Activated T-cell treated with anti-CD3 and anti-CD28 coated beads, Interleukin-2, amount 50 U/mL, for 48 hours (primary cell): ENCODE measurements at places on chromosomes 7 and 10.
A peak's percentile ranks its signal among the peaks of the same experiment; 100 is the strongest.

- DNase-seq = no peak
Observed at GRCh38 chr10:17387861-17388503, 66.4 kb downstream of the ST8SIA6 start.

DNA sequence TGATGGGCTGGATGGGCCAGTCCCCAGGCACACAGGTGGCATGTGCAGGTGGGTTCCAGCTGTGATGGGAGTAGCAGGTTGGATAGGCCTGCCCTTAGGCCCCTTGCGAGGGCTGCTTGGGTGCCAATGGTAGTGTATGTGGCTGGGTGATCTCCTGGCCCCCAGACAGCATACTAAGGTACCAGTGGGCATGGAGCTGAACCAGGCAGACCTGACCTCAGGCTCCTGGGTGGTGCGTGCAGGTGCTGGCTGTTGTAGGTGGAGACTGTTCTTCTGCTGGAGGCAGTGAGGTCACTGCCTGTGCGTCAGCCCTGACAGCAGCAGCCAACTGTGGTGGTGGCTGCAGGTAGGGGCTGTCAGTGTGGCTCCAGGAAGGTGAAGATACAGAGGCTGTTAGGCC lies 384.7 kb downstream of the ANKRD7 start:
- no peak for DNase-seq

GRCh38 chr7:132461032-132461592 lies 115.2 kb downstream of the PLXNA4 start:
- no peak for DNase-seq

DNA sequence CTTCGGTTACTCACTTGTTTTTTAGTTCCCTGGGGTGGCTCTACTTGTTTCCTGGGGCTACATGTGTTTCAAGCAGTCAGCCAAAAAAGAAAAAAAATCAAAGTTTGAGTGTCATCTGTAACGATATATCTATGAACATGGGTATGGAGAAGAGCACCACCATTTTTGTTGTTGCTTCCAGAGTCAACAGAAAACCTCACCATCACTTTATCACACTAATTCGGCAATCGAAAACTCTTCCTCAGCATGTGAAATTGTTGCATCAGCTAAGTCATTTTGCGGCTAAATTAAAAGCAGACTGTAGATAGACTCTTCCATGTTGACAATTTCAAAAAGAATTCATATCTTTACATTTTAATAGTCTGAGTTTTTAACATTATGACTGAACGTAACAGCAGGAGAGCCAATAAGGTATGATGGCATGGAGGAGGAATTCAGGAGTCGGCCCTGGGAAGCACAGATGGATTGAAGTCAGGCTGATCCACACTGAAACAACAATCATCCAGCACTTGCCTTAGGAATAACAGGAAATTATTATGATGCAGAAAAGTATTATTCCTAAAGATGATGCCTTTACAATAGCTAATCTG lies 455.7 kb upstream of the KLF6 start:
- DNase-seq = no peak

- DNase-seq = peak; percentile 49
Observed at GRCh38 chr7:106485031-106485551, 175.9 kb downstream of the CCDC71L start.

GRCh38 chr10:43257347-43258210 lies 9.3 kb downstream of the RASGEF1A start:
- no peak for DNase-seq

DNA sequence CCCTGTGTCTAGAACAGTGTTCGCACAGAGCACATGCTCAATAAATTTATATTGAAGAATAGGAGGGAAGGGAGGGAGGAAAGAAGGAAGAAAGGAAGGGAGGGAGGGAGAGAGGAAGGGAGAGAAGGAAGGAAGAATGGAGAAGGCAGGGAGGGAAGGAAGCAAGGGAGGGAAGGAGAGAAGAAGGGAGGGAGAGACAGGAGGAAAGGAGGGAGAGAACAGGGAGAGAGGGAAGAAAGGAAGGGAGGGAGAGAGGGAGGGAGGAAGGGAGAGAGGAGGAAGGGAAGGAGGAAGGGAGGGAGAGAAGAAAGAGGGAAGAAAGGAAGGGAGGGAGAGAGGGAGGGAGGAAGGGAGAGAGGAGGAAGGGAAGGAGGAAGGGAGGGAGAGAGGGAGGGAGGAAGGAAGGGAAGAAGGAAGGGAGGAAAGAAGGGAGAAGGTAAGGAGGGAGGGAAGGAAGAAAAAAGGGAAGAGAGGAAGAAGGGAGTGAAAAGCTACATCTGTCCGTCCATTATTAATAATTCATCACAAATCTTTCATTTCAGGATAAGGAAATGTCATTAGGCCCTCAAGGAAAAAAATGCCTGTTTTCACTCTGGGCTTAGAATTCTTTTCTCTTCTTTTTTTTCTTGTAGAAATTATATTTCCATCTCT lies 79.7 kb downstream of the GRK5 start:
- DNase-seq = no peak

GRCh38 chr7:26620352-26620751 lies 244.0 kb downstream of the SKAP2 start:
- peak; percentile 17 for DNase-seq
